ENCODE measurements at places on chromosomes 2 and 18. TPM values are rescaled to one million over a fixed set of nuclear protein-coding genes. Genes with fewer than 3 reads are reported as not detected.

- no peak overlapping the region for H3K4me3 ChIP-seq
- no peak overlapping the region for H3K27ac ChIP-seq
- peak; percentile 19 for DNase-seq
- H3K27me3 ChIP-seq: no peaks in the 10 kb centered on the region
These were observed 42.1 kb downstream of the PXDN start for GRCh38 chr2:1702186-1702565.

The MFF gene
- total RNA-seq: 47.0 TPM

- no peak overlapping the region for H3K27ac ChIP-seq
- no peaks in the 10 kb centered on the region for H3K36me3 ChIP-seq
- DNase-seq: peak; percentile 14
- no peaks in the 10 kb centered on the region for H3K27me3 ChIP-seq
- H3K4me3 ChIP-seq: no peak overlapping the region
These were observed 308.1 kb downstream of the GBX2 start for GRCh38 chr2:235860111-235860510.

The MOGAT1 gene
- 1.7 TPM for total RNA-seq

DNA sequence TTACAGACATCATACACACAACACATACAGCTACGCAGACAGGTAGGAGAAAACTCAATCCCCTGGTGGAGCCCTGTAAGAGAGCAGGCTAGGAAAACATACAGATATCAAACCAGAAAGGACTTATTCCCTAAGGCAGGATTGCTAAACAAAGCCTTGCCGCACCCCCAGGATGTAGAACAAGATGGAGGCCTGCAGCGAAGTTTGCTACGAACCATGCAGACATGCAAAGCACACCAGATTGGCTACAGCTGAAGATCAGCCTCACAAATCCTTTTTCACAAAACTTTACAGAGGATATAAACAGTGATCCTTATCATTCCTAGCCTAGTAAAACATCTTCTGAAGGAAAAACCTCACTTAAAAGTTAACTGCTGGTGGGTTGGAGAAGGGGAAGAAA lies 28.3 kb downstream of the C18orf54 start:
- H3K4me3 ChIP-seq: no peak overlapping the region
- H3K36me3 ChIP-seq: no peaks in the 10 kb centered on the region
- H3K27ac ChIP-seq: no peak overlapping the region
- no peaks in the 10 kb centered on the region for H3K27me3 ChIP-seq

DNA sequence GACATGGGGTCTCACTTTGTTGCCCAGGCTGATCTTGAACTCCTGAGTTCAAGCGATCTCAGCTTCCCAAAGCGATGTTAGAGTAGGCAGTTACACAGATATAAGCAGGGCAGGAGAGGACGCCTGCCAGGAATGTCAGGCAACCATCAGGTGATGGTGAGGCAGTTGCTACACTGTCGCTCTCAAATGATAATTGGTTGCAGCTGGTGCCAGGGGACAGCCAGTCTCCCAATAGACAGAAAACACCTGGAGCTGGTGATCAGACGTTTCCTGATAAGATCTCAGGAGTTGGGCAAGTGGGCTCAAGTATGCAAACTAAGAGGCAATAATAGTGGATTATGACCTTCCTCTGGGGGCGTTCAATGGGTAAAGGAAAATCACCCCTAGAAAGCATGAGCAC lies 163.1 kb upstream of the RGPD4 start:
- H3K4me1 ChIP-seq: no peaks in the 10 kb centered on the region
- H3K27ac ChIP-seq: no peak overlapping the region
- no peaks in the 10 kb centered on the region for H3K36me3 ChIP-seq
- no peak for DNase-seq
- H3K27me3 ChIP-seq: no peaks in the 10 kb centered on the region
- H3K4me3 ChIP-seq: no peak overlapping the region

GRCh38 chr18:44916429-44917207 lies 235.9 kb downstream of the SETBP1 start:
- no peak overlapping the region for H3K27ac ChIP-seq
- peaks cover 28% of the 10 kb centered on the region for H3K4me1 ChIP-seq
- H3K36me3 ChIP-seq: no peaks in the 10 kb centered on the region
- peak; percentile 22 for DNase-seq
- no peaks in the 10 kb centered on the region for H3K27me3 ChIP-seq

The PIEZO2 gene
- total RNA-seq: 33.2 TPM

The AAK1 gene
- total RNA-seq: 56.2 TPM

The STAT4 gene
- total RNA-seq: 11.5 TPM

- no peaks in the 10 kb centered on the region for H3K4me1 ChIP-seq
- DNase-seq: no peak
- no peaks in the 10 kb centered on the region for H3K36me3 ChIP-seq
- H3K27ac ChIP-seq: no peak overlapping the region
- H3K4me3 ChIP-seq: no peak overlapping the region
These were observed 22.5 kb downstream of the STAT4 start for GRCh38 chr2:191128172-191128910.

All from lung (tissue), 17 donors.